ENCODE measurements at places on chromosomes 12 and 14.

DNA sequence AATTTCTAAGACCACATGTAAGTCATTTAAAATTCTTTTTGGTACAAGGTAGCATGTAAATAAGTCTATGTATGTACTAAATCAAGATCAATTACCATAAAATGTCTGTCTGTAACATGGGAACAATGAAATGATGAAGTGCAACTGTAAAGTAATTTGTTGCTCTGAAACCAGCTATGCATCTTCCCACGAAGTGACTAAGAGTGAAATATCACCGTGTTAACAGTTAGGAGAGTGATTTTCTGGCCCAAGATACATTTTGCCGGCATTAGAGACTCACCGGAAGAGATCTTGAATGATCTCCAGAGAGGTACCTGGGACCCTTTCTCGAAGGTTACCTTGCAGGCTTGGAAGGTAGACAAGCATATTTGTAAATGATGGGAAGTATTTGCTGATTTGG is 105.8 kb downstream of the SAMD4A start:
- no peak for DNase-seq

DNA sequence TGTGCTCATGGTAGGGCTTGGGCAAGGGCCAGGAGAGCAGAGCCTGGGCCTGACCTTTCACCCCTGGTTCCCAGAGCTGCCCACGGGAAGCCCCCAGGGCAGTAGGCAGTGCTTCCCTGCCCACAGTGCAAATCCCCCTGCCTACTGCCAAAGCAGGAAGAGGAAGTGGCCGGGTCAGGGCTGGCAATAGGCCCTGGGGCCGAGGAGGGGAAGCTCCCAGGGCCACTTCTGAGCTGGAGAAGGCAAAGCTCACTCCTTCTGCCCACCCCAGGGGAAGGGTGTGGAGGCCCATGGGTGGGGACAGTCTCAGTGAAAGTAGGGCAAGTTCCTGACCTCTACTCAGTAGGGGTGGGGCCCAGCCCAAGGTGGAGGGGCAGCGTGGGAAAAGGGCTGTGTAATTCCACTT is 5.4 kb upstream of the NR4A1 start:
- DNase-seq: no peak

GRCh38 chr12:52506858-52507715 is 13.1 kb downstream of the KRT5 start:
- DNase-seq: peak; percentile 15

DNA sequence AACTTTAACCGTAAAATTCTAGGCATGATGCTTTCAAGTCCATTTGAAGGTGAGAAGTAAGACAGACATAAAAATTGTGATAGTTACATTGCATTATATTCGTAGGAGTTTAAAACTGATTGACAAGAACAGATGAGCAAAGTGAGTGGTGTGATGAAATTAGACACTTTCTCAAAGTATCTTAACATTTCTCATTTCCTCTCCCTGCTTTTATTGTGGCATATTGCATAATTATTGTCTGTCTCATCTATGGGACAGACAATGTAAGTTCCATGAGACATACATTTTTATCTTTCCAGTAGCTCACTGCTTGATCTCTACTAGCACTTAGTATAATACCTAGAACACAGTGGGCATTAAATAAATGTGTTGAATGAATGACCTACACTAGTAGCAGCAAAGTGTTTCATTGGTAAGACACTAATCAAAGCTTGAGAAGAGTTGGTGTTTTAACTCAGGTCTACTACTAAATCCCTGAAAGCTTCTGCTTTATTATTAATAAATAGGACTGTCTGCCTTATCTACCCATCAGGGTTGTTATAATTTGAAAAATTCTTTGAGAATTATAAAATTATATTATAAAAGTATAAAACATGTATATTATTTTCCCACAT is 19.0 kb downstream of the A2M start:
- no peak for DNase-seq

DNA sequence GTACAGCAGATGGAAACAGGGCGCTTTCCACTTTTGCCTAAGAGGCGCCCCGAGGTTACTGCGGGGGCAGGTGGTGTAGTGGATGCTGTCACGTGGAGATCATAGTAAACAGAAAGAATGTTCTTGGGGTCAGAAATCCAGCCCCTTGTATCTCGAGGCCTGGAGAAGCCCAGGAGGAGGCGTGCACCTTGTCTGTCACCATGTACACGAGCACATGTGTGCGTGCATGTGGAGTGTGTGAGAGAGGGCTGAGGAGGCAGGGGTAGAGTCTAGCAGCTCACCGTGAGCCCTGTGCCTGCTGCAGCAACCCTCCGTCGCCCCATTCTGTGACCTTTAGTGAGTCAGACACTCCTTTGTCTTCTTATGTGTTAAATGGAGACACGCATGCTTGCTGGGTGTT is 59.0 kb downstream of the CACNA1C start:
- DNase-seq: no peak

DNA sequence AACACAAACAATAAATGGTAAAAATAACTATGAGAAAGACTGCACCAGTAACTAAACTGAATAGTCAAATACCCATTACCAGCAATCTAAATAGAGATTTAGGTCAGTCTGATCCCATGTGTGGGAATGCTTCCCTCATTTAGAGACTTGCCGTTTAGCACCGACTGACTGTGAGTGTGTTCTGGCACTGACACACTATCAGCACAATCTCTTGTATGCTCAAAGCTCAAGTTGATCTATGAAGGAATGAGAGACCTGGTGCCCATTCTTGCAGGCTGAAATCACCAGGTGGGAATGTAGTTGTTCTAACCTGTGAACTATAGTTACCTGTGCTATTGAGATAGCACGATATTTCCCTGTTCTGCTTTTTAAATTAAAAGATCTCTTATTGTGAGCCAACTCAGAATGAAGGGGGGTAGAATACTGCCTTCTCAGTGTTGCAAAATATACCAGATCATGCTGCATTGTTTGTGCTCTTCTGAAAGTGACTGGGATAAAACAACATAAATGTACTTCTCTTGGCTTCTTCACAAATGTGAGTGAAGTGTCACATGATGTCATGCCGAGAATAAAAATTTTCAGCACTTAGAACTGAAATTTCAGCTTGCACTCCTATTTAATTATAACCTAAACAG is 99.6 kb downstream of the LIN7A start:
- no peak for DNase-seq

GRCh38 chr12:92065018-92065499 is 80.6 kb downstream of the BTG1 start:
- DNase-seq: no peak

DNA sequence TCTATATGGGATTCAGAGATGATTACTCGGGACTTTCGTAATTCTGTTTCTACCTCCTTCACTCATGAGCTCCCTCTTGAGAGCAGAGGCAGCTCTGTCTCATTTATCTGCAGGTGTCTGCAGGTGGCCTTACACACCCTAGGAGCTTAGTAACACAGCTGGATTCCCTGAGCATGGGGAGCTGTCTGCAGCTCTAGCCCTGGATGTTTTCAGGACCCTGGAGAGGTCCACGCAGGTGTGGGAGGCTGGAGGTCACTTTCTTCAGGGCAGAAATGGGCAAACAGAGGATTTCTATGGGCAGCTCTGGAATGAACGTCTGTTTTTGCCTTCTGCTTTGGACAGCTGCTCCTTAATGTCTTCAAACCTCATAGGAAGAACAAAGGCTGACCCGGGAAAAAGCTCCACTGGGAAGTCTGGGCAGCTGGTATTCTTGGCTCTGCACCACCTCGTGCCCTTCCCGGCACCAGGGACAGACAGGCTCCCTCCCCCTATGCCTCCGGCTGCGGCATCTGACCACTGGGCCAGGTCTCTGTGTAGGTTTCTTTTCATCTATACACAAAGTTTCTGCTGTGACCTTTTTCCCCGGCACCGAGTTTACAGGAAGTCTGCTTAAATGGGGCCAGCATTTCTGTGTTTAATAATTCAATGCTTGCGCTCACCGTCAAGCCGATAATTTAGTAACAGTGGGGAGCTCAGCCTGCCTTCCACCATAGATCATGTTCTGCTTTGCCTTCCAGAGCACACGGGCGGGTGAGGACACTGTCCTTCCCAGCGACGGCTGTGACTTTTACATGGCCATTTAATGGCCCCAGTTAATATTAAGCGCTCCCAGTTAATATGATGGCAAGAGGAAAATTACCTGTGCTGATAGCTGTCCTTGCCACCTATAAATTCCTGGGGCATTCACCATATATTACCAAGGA is 320.2 kb upstream of the SFSWAP start:
- DNase-seq: no peak

DNA sequence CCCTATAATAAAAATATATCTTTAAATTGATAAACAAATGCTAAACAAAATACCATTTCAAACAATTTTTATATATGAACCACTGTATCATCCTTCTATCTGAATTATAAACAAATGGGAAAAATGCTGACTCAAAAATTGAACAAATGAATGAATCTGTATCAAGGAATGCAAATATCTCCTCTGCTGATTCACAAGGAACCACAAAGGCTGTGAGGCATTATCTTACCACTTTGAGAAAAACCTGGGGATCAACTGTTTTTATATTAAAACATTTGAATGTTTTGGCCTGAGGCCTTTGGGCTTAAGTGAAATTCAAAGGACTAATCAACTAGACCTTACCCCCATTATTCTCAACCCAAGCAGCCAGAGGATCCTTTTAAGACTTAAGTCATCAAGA is 86.3 kb downstream of the EML5 start:
- DNase-seq: no peak
